ENCODE measurements at places on chromosomes 3 and 15.

- DNase-seq: peak; percentile 17
These were observed 738.4 kb upstream of the ALCAM start for GRCh38 chr3:104628185-104628789.

DNA sequence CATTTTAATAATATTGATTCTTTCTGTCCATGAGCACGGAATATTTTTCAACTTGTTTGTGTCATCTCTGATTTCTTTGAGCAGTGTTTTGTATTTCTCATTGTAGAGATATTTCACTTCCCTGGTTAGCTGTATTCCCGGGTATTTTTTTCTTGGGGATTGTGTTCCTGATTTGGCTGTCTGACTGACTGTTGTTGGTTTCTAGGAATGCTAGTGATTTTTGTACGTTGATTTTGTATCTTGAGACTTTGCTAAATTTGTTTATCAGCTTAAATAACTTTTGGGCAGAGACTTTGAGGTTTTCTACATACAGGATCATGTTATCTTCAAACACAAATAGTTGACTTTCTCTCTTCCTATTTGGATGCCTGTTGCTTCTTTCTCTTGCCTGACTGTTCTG, 418.8 kb upstream of the ALCAM start:
- no peak for DNase-seq

DNA sequence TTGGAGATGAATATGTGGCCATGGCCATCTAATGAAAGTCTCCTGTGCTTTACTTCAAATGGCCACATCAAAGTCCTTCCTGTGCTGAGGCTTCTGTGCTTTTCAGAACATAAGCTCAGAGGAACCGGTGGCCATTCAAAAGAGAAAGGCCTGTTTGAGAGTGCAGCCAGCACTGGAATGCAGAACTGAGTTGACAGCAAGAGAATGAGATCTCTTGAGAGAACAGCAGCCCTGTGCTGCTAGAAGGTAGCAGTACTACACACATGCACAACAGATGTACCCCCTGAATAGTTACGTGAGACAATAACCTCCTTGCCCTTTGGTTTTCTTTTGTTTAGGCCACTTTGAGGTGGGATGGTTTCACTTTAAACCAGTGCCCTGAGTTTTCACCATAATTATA, 292.5 kb downstream of the PTPRG start:
- no peak for DNase-seq

- DNase-seq: no peak
These were observed 639.4 kb upstream of the TBL1XR1 start for GRCh38 chr3:177836671-177837070.

DNA sequence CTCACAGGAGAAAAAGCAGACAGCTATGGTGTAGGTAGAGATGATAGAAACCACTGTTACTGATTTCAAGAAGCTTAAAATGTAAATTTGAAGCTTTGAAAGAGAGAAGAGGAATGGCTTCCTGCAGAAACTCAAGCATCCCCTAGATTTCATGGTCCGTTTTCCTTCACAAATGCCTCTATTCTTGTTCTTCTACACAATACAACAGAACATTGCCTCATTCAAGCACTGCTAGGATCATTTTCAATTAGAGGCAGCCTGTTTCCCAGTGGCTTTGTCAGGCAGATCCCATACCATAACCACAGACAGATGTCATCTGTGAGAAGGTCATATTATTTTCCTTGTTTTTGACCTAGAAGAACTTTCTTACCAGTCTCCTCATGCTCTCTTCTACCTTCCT, 77.9 kb upstream of the SPRED1 start:
- no peak for DNase-seq

- no peak for DNase-seq
These were observed 20.4 kb upstream of the PSTPIP1 start for GRCh38 chr15:76974456-76975036.
